ENCODE measurements at places on chromosomes 6 and 20. TPM values are rescaled to one million over a fixed set of nuclear protein-coding genes. Genes with fewer than 3 reads are reported as not detected.

DNA sequence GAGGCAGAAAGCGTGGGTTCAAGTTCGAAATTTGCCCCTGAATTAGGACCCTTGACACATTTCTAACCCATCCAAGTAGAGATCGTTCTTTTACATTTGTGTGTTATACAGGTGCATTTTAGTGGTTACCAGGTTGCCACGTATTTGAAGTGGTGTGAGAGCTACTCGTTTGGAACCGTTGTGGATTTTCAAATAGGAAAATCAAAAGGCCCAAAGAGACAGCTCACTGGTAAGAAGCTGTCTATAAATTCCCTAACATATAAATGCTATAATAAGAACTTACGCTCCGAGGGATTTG lies 1.6 kb upstream of the REV3L start:
- H3K4me1 ChIP-seq: peaks cover 39% of the 10 kb centered on the region
- peak overlapping the region; percentile 91 for H3K4me3 ChIP-seq
- H3K27ac ChIP-seq: peak overlapping the region; percentile 98
- H3K27me3 ChIP-seq: no peaks in the 10 kb centered on the region

DNA sequence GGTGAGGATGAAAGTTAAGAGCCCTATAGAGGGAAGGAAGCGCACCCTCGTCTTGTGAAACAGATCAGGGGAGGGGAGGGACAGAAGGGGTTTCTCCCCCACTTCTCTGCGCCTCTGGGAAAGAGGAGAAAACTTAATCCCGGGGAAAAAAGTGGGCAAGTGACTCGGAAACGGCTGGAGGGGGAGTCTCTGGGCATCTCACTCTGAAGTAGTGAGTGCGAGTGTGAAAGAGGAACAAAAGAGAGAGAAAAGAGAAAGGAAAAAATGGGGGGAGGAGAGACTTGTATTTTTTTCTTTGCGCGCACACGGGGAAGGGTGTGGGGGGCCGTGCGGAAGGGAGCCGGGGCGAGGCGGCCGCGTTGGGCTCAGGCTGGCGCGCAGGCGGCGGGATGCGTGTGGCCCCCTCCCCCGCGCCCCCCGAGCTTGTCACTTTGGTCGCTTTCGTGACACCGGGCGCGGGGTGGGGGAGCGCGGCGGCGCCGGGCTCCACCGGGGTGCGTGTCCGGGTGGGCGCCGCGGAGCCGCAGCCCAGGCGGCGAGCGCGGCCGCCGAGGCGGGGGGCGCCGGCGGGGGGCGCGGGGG lies 454 bp downstream of the L3MBTL3 start:
- peak overlapping the region; percentile 34 for H3K27ac ChIP-seq
- peak overlapping the region; percentile 96 for H3K4me3 ChIP-seq
- H3K36me3 ChIP-seq: no peaks in the 10 kb centered on the region
- H3K27me3 ChIP-seq: no peaks in the 10 kb centered on the region
- H3K4me1 ChIP-seq: peaks cover 3% of the 10 kb centered on the region
- DNase-seq: peak; percentile 51

DNA sequence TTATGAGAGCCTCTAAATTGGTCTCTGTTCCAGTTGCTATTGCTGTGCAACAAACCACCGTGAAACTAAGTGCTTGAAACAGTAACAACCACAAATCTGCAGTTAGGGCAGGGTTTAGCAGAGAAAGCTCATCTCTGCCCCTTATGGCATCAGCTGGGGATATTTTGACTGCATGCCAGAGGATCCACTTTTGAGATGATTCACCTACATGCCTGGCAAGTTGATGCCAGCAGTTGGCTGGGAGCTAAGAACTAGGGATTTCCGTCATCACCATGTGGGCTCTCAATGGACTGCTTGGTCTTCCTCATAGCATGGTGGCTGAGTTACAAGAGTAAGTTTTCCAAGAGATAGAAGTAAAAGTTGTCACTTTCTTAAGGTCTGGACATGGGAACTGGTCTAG lies 35.1 kb downstream of the PLCB4 start:
- no peak overlapping the region for H3K4me3 ChIP-seq
- H3K36me3 ChIP-seq: no peaks in the 10 kb centered on the region
- H3K27me3 ChIP-seq: no peaks in the 10 kb centered on the region
- H3K27ac ChIP-seq: no peak overlapping the region
- no peaks in the 10 kb centered on the region for H3K4me1 ChIP-seq

DNA sequence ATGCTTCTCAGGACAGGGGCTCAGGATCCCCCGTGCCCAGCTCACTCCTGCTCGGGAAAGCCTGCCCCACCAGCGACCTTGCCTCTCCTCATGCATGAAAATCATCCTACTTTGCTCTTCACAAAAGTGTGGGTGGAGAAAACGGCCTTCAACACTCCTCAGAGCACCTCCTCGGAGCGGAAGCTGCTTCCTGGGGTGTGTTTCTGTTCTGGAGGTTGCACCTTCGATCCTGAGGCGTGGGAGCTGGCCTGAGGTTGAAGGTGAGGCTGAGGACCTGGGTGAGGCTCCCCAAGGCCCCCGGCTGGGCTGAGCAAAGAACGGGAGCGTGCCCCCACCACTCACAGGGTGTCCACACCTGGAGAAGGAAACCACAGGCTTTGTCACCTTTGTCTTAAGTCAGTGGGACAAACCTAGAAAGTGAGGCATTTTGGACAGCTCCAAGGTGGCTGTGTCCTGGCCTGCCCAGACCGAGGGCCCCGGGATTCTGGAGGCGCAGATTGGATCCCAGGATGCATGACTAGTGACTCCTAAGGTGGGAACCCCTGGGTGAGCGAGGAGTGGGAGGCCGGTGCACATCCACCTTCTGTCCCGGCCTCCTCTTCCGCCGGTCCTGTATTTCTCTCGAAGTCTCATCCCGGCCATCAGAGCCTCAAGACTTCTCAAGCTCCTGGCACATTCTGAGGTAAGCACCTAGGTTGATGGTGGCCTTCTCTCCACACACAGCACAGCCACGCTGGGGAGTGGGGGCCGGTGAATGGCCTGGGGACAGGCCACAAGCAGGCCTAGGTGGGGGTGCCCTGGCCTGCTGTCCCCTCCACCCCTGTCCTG lies 104.7 kb downstream of the TMEM242 start:
- no peak overlapping the region for H3K27ac ChIP-seq
- no peak overlapping the region for H3K4me3 ChIP-seq
- H3K27me3 ChIP-seq: no peaks in the 10 kb centered on the region
- DNase-seq: no peak
- H3K4me1 ChIP-seq: peaks cover 18% of the 10 kb centered on the region

DNA sequence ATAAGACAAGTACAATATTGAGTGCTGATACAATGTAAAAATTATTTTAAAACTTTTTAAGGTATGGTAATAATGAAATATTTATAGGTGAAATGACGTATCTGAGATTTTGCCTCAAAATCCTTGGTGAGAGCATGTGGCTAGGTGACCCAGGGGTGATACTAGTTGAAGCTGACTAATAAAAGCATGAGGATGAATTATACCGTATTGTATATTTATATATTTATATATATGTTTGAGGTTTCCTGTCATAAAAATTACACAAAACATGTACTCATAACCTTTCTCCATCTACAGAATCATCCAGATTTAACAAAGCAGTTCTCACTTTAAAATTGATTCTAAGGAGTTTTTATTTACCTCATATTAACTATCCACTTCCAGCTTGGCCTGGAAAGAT lies 358.1 kb downstream of the CDKAL1 start:
- H3K4me3 ChIP-seq: no peak overlapping the region
- no peaks in the 10 kb centered on the region for H3K36me3 ChIP-seq
- H3K27me3 ChIP-seq: no peaks in the 10 kb centered on the region
- DNase-seq: no peak
- H3K4me1 ChIP-seq: no peaks in the 10 kb centered on the region

GRCh38 chr6:116166369-116166768 lies 40.4 kb upstream of the COL10A1 start:
- no peaks in the 10 kb centered on the region for H3K4me1 ChIP-seq
- no peak for DNase-seq
- H3K27ac ChIP-seq: no peak overlapping the region
- H3K27me3 ChIP-seq: no peaks in the 10 kb centered on the region
- H3K4me3 ChIP-seq: no peak overlapping the region
- H3K36me3 ChIP-seq: no peaks in the 10 kb centered on the region

GRCh38 chr6:7332090-7332745 lies 19.2 kb upstream of the SSR1 start:
- no peak overlapping the region for H3K4me3 ChIP-seq
- H3K36me3 ChIP-seq: no peaks in the 10 kb centered on the region
- H3K27ac ChIP-seq: no peak overlapping the region
- H3K4me1 ChIP-seq: no peaks in the 10 kb centered on the region
- H3K27me3 ChIP-seq: no peaks in the 10 kb centered on the region

GRCh38 chr6:169858935-169859351 lies 107.5 kb downstream of the ERMARD start:
- no peak overlapping the region for H3K27ac ChIP-seq
- no peak for DNase-seq
- no peak overlapping the region for H3K4me3 ChIP-seq
- no peaks in the 10 kb centered on the region for H3K36me3 ChIP-seq
- no peaks in the 10 kb centered on the region for H3K4me1 ChIP-seq

GRCh38 chr6:111943726-111944125 lies 70.5 kb upstream of the FYN start:
- H3K4me1 ChIP-seq: peaks cover 4% of the 10 kb centered on the region
- DNase-seq: no peak
- no peak overlapping the region for H3K27ac ChIP-seq

- H3K4me1 ChIP-seq: no peaks in the 10 kb centered on the region
- no peak overlapping the region for H3K4me3 ChIP-seq
Observed at GRCh38 chr6:119902681-119903080, 553.1 kb upstream of the MAN1A1 start.

- no peak for DNase-seq
- H3K27ac ChIP-seq: no peak overlapping the region
- no peak overlapping the region for H3K4me3 ChIP-seq
- H3K36me3 ChIP-seq: no peaks in the 10 kb centered on the region
- no peaks in the 10 kb centered on the region for H3K4me1 ChIP-seq
- no peaks in the 10 kb centered on the region for H3K27me3 ChIP-seq
Observed at GRCh38 chr20:18856873-18857272, 43.3 kb downstream of the SCP2D1 start.

- H3K27ac ChIP-seq: peak overlapping the region; percentile 15
- peak; percentile 69 for DNase-seq
- no peaks in the 10 kb centered on the region for H3K27me3 ChIP-seq
- H3K36me3 ChIP-seq: 0 out of 2 replicates have a peak, but pooled peaks cover 4% of the 10 kb centered on the region
Observed at GRCh38 chr6:87183687-87184086, 28.3 kb downstream of the ZNF292 start.

DNA sequence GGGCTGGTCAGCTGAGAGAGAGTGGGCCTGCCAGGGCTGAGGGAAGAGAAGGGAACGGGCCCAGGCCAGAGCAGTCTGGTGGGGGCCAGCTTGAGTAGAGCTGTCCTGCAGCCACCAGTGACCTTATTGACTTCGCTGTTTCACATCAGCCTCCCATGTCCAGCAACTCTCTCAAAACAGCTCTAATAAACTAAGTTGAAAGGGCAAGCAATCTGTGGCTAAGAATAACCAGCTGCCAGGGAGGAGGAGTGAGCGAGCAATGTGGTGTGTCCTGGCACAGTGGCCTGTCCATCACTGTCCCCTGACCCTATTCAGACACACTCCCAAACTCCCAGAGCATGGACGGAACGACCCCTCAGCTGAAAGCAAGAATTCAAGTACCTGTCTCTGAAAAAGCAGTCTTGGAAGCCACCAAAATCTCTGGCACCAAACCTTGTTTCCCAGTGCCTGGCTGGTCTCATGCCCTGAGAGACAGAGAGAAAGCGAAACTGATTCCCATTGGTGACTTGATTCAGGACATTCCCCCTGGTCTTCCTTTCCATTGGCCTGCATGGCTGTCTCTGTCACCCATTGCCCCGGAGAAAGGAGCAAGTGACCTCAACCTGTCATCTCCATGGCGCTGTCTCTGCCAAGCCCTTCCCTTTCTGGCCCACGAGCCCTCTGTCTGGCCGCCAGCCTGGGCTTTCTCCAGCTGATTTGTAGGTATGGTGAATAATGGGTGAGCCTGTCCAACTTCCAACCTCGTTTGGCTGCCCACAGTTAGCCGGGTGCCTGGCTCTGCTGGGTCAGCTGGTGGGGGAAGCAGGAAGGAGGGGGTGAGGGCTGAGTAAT lies at the start of gene DDO:
DDO (minus strand) TSS at position 490 of the 831 bp plus-strand sequence. CDS start 2,113 bp downstream, outside the sequence.
- DNase-seq: peak; percentile 9
- H3K27ac ChIP-seq: no peak within 1 kb of the TSS
- no peaks in the 10 kb centered on the region for H3K27me3 ChIP-seq
- H3K36me3 ChIP-seq: no peaks in the 10 kb centered on the region
- H3K4me1 ChIP-seq: no peaks in the 10 kb centered on the region

DNA sequence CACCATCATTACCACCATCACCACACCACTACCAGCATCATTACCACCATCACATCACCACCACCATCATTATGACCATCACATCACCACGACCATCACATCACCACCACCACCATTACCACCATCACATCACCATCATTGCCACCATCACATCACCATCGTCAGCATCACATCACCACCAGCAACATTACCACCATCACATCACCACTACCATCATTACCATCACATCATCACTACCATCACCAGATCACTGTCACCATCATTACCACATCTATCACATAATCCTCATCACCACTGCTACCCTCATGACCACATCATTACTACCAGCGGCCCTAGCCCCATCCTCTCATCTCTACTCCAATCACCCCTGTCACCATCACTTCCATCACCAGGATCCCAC lies 3.5 kb upstream of the SLC22A7 start:
- no peak overlapping the region for H3K27ac ChIP-seq
- no peaks in the 10 kb centered on the region for H3K36me3 ChIP-seq
- H3K4me3 ChIP-seq: no peak overlapping the region
- peaks cover 14% of the 10 kb centered on the region for H3K27me3 ChIP-seq
- H3K4me1 ChIP-seq: no peaks in the 10 kb centered on the region
- DNase-seq: no peak

DNA sequence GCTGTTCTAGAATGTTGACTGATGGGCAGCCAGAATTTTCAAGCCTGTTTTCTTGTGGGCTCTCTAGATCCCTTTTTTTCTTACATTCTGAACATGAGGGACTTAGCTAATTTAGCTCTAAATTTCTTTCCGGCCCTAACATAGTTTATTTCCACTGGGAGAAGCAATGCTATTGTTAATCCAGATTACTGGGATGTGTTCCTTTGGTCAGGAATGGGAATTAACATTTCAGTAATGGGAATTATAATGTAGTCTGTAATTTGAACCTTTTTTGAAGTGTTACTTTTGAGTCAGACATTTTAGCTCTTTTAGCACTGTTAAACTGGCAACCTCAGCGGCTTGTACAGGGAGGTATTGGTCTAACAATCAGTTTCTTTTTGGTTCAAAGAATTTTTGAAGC lies 7.5 kb downstream of the ZFAND3 start:
- H3K4me1 ChIP-seq: peaks cover 47% of the 10 kb centered on the region
- H3K36me3 ChIP-seq: no peaks in the 10 kb centered on the region
- DNase-seq: no peak

GRCh38 chr6:128558021-128558420 lies 37.6 kb upstream of the PTPRK start:
- no peak for DNase-seq
- no peaks in the 10 kb centered on the region for H3K36me3 ChIP-seq
- no peaks in the 10 kb centered on the region for H3K27me3 ChIP-seq
- no peak overlapping the region for H3K27ac ChIP-seq
- H3K4me3 ChIP-seq: no peak overlapping the region
- no peaks in the 10 kb centered on the region for H3K4me1 ChIP-seq

GRCh38 chr20:10558635-10559187 lies 115.1 kb downstream of the JAG1 start:
- H3K4me3 ChIP-seq: no peak overlapping the region

- no peaks in the 10 kb centered on the region for H3K36me3 ChIP-seq
- peaks cover 34% of the 10 kb centered on the region for H3K4me1 ChIP-seq
- H3K4me3 ChIP-seq: no peak overlapping the region
- peak; percentile 57 for DNase-seq
Observed at GRCh38 chr6:29764422-29765196, 41.4 kb downstream of the HLA-F start.

The EPB41L2 gene
- total RNA-seq: 23.2 TPM

The ADGRB3 gene
- not detected for total RNA-seq

The KIAA0408 gene
- total RNA-seq: 1.4 TPM

The THBD gene
- 15.6 TPM for total RNA-seq

The MCM3 gene
- total RNA-seq: 41.8 TPM

The RAET1L gene
- total RNA-seq: not detected

The MUCL3 gene
- total RNA-seq: not detected

The MAP7 gene
- total RNA-seq: 1.9 TPM

The DEF6 gene
- total RNA-seq: 4.9 TPM

The RAB23 gene
- 78.6 TPM for total RNA-seq
